DMS53 (cell line): ENCODE measurements at places on chromosomes 12 and 14.

GRCh38 chr12:40158592-40159111 is 52.8 kb upstream of the SLC2A13 start:
- no peak for DNase-seq

- DNase-seq, result no peak
These were observed 187.4 kb downstream of the EFCAB11 start for GRCh38 chr14:89767131-89767530.

GRCh38 chr12:111636209-111636945 is 37.3 kb upstream of the ATXN2 start:
- no peak for DNase-seq

DNA sequence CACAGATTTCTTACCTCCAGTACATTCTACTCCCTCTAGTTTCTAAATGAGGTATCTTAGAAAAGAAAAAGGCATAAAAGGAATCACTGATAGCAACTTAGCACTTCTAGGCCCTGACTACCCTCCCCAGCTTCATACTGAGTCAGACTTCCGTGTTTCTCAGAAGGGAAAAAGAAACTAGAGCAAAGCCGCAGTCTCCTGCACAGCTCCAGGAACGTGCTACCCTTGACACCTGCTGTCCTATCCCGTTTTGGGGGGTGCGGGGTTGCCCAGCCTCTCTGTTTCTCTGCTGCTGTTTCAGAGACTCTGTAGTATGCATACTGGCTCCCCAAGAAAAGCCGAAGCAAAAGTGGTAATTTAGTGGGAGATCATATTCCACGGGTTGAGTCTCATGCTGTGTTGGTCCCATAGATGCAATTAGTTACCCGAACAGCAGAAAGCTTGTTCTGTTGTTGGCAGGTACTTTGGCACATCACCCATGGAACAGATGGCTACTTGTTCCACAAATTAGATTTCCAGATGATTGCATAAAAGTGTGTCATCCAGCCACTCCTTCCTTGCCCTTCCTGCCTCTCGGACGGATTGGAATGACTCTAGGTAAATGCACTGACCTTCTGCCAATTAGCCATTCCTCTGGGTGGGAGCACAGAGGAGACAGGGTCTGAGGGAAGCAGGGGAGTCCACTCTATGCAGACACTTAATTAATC is 438.1 kb downstream of the FUT8 start:
- no peak for DNase-seq

- DNase-seq, result no peak
These were observed 150.9 kb upstream of the EEA1 start for GRCh38 chr12:93079976-93080375.

DNA sequence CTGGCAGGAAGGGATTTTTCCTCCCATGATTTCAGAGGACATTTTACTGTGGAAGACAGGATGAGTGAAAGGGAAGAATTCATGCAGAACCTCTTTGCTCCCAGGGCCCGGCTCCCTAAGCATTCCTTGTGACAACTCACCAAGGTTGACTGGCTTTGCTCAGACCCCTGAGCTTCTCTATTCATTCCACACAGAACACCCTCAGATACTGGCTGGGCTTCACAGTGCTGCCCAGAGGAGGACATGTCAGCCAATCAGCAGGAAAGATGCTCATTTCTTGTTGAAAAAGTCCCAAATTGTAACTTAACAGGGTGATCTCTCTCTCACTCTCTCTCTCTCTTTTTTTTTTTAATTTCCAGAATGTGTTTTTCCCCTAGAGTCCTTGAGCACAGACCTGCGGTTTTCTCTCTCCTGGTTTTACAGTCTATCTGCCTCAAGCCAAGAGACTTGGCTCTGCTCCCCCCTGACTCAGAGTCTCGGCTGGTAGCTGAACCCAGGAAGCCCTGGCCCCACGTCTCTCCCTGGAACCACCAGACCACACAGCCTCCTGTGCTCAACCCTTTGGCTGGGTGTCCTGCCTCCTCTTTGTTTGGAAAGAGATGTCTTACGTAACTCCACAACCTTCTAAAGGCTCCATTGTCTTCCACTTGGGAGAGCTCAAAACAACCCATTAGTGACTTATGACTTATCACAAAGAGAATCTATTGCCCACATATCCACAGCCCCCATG is 43.9 kb downstream of the SSPN start:
- no peak for DNase-seq
